Fibroblast of skin of back (primary cell): ENCODE measurements at places on chromosomes 2 and 18.
A peak's percentile ranks its signal among the peaks of the same experiment; 100 is the strongest.

GRCh38 chr2:226137201-226137811, 662.3 kb downstream of the IRS1 start:
- DNase-seq = no peak

- no peak for DNase-seq
These were observed 8.3 kb downstream of the HSBP1L1 start for GRCh38 chr18:79972720-79973119.

DNA sequence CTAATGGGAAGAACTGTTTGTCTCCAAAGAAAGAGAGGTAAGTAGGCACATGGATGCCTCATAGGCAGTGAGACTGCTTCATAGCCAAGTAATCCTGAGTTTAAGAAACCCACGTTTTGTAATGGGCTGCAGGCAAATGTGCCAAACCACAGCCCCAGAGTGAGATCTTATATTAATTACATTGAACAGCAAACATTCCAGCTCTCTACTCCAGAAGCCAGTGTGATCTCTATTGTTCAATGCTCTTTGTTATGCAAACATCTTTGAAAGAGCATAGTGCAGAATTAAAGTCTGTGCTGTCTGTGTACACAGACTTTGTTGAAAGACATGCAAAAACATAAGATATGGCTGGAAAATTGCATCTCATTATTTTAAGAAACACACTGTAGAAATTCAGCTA, 720.8 kb upstream of the REG3G start:
- DNase-seq = no peak

DNA sequence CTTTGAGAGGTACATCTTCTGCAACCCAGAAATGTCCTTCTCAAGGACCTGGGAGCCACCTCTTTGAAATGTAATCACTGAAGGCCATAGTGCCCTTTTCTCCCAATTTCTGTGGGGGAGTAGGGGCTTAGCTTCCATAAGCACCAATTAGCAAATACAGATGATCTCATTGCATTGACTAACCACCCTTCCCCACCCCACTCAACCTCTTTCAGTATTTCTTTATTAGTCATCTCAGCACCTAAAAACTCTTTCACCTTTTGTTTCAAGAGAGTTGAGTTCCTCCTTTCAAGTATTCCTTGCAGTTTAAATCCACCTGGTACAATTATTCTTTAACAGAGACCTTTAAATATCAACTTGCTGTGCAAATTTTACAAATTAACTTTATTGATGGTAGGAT, 1011.8 kb upstream of the CDH2 start:
- DNase-seq = peak; percentile 5

- DNase-seq = peak; percentile 37
These were observed 35.8 kb downstream of the CIB4 start for GRCh38 chr2:26605195-26605998.

DNA sequence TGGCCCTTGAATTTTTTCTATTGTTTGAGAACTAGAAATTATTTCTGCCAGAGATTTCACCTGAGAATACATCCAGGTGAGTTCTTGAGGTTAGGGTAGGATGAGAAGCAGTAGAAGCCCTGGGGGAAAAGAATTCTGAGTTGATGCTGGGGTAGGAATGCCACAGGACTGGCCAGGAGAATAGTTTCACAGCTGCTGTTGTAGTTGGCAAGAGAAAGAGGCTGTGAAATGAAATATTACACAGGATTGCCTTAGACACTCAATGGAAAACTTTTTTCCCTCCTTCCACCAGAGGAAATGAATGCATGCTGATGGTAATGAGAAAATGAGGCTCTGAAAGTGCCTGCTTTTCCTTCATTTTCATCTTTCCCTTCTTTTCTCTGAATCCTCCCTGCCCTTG, 54.6 kb downstream of the PRKCE start:
- DNase-seq = peak; percentile 20

- peak; percentile 50 for DNase-seq
These were observed 69.8 kb upstream of the TANK start for GRCh38 chr2:161090411-161090810.

DNA sequence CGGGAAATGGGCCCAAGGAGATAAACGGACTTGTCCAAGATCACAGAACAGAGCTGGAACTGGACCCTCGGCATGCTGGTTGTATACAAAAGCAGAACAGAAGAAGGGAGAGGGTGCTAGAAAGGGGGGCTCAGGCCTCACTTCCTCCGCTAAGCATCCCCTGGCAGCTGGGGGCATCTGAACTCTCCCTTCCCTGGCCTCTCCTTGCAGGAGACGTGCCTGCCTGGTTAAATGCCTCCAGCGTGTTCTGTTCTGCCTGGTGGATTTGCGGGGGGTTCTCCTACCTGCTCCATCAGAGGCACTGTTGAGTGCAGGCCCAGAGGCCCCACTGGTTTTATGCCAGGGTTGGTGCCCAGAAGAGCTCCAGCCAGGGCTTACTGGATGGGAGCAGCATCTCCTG, 124.7 kb downstream of the ZFP36L2 start:
- no peak for DNase-seq

- DNase-seq = no peak
These were observed 55.7 kb downstream of the RTP5 start for GRCh38 chr2:241925277-241925676.

- peak; percentile 70 for DNase-seq
These were observed 32.0 kb upstream of the GPR55 start for GRCh38 chr2:230956827-230957755.

DNA sequence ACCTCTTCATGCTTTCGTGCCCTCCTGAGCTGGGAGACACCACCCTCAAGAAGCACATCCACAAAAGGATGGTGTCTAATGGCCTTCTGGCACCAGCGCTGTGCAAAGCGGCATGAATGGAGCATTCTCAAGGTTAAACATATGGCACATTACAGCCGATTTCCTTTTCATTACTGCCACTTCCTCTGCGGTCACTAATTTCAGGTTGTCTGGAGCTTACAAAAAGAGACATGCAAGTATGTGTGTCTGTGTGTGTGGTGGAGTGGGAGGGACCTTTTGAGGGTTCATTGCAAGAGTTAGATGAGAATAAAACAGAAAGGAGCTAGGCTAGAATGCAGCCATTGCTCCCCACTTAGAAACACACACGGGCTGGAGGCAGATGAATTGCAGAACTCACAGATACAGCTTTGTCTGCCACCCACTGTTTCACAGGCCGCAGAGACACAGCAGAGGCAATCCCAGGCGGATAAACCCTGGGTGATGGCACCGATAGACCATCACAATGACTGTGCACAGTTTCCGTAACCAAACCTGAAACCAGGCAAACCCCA, 76.0 kb downstream of the TGIF1 start:
- DNase-seq = no peak

- no peak for DNase-seq
These were observed 4.5 kb downstream of the B3GNT2 start for GRCh38 chr2:62200291-62200841.

DNA sequence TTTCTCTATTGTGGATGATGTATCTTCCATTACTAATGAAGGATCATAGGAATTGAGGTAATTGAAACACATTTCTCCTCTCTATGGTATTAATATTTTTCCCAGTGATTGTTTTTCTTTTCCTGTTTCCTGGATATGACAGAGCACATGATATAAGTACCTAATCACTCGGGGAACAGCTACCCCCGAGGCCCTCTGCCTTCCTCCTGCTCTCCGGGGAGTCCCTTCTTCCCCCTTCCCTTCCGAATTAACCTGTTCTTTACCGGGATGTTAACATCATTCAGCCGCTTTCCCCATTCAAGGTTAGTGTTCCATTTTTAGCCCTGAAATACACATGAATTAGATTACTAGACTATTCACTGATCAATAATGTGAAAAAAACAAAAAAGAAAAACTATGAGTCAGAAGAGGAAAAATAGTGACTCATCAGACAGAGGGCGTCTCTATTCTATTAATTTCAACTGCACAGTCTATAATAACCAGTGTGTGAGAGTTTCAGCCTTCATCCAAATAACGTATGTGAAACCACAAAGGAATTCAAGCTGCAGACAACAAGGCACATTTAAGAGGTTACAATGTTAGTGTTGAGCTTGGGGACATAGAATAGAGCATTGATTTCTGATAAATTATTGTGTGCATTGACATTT, 450.8 kb downstream of the DLGAP1 start:
- DNase-seq = peak; percentile 73

DNA sequence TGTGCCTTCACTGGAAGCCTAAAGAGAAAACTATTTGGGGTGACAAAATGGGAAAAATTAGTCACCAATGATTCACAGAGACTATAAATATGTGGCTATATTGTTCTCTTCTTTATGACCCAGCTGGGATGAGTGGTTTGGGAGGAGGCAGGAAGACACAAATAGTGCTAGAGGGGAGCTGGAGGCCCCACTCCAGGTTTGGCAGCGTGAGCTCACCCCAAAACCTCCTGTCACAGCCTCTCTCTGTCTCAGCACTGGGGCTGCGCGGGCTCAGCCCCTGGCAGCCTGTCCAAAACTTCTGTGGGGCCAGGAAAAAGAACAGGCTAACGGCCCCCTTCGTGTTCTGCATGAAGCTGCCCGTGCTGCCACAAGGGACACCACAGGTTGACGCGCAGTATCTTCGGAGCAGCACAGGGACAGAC, 73.2 kb upstream of the LCLAT1 start:
- peak; percentile 98 for DNase-seq

GRCh38 chr2:199064201-199064600, 393.5 kb downstream of the SATB2 start:
- DNase-seq = no peak

DNA sequence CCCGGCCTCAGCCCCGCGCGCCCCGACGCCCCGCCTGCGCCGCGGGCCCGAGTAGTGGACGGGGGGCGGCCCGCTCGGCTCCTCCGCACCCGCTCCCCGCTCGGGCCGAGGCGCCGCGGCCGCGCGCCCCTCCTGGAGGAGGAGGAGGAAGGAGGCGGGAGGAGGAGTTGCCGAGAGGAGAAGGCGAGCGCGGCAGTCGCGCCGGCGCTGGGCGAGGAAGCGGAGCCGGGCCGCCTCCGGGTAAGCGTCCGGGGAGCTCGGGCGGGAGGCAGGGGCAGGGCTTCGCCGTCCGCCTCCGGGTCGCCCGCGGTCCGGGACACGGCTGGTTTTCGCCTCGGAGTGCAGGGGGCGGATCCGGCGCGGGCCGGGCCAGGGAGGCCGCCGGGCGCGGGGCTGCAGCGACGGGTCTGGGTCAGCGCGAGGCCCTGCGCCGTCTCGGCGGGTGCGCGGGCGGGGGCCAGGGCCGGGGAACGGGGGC, at the start of gene SOCS6:
TSS of gene SOCS6 (plus strand) at position 195 of the 478 bp plus-strand sequence. CDS start 35,624 bp downstream, outside the sequence.
- peak; percentile 77 for DNase-seq

GRCh38 chr2:8380566-8380965, 301.3 kb upstream of the ID2 start:
- no peak for DNase-seq

DNA sequence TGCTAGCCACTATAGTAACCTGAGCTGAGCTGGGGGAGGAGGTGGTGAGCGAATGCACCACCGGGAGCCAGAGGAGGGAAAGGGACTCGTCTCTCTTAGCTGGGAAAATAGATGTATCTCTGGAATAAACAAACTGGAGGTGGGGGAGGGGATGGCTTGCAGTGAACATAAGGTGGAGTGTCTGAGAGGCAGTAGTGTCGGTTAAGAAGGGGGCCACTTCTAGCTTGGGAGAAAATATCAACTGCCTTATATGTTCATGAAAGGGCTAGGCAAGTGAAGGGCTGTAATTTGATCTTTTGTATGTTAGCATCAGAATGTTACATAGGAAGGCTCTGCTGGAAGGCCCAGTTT, 2.2 kb downstream of the SETBP1 start:
- DNase-seq = peak; percentile 7

DNA sequence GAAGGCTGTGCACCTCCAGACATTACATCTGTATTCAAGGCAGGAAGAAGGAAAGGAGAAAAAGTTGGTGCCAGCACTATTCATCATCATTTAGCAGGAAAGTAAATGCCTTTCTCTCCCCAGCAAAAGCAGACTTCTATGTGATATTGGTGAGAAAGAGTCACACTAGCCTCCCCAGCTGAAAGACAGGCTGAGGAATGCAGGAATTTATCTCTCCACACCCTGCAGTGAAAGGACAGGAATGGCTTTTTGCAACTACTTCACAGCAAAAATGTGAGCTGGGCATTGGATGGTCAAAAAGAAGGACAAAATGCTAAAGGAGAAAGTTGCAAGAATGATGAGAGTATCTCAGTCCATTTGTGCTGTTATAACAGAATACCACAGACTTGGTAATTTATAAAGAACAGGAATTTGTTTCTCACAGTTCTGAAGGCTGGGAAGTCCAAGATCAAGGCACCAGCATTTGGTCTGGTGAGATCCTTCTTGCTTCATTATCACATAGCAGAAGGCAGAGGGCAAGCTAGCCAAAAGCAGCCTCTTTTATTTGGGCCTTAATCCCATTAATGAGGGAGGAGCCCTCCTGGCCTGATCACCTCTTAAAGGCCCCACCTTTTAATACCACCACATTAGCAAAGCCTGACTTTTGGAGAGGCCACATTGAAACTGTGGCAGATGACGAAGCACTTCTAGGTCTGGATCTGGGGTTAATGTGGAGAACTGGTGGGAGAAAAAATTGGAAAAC, 388.1 kb upstream of the SLC14A2 start:
- peak; percentile 72 for DNase-seq

DNA sequence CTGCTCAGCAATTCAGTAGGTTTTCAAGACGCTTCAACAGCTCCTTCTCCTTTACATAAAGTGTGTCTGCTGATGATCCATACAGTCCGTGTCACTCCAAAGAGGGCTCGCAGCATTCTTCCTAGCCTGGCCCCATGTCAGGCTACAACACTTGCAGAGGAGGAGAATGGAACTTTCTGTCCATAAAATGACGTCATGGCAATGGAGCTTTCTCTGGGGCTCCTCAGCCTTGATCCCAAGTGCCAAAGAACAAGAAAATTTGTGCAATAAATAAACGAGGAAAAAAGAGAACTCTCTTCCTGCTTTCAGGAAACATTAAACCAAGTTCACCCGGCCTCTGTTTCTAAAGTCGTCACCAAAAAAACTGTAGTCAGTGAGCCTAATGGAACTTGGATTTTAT, 199.5 kb upstream of the MEIS1 start:
- DNase-seq = no peak

DNA sequence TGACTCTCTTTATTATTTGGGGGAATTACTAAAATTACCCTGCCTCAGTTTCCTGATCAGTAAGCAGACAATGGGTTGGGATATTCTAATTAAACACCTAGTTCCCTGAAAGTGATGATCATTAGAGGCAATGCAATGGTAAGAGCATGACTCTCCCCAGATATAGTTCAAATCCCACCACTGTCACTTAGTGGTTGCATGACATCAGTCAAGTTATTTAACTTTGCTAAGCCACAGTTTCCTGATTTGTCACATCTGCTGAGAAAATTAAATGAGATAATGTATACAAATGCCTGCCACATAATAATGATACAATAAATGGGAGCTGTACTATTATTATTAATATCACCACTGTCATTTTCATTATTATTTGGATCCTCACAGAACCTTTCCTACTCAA, 29.9 kb downstream of the ZEB2 start:
- peak; percentile 32 for DNase-seq

- DNase-seq = peak; percentile 93
These were observed 10.1 kb downstream of the RMP24 start for GRCh38 chr18:35982409-35983114.

- DNase-seq = no peak
These were observed 225.3 kb downstream of the AGPS start for GRCh38 chr2:177617849-177618248.
